ENCODE measurements at places on chromosomes 4 and X. TPM values are rescaled to one million over a fixed set of nuclear protein-coding genes. Genes with fewer than 3 reads are reported as not detected.

GRCh38 chr4:41197495-41197894, 16.8 kb downstream of the APBB2 start:
- DNase-seq, result no peak

DNA sequence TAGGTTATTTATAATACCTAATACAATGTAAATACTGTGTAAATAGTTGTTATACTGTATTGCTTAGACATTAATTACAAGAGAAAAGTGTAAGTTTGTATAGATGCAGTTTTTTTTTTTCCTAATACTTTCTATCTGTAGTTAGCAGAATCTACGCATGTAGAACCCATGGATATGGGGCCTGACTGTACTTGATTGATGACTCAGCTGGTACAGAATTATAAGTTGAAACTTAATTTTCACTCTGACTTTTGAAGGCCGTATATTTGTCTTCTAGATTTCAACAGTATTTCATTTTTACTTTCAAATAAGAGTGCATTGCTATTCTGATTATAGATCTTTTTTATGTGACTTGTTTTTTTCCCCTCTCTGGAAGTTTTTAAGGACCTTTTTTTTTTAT, 30.8 kb upstream of the NDUFC1 start:
- DNase-seq, result no peak

DNA sequence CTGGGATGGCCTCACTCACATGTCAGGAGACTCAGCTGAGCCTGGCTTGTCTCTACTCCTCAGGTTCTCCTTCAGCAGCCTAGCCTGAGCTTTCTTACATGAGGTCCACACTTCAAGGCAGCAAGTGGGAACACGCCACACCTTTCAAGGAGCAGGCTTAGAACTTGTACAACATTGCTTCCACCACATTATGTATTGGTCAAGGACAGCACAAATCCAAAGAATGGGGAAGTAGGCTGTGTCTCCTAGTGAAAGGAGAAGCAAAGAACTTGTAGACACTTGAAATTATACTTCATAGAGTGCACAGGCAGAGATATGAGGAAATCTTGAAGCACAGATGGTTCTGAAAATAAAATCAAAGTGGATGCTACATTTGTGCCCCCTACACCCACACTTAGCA, 120.9 kb upstream of the NOCT start:
- DNase-seq, result no peak

Gene SPANXD
- total RNA-seq, result 0.30 TPM

- DNase-seq, result no peak
Measured at GRCh38 chrX:10121787-10122186, 35.0 kb upstream of the CLCN4 start.

Gene GAGE1
- 40.0 TPM for total RNA-seq

- DNase-seq, result no peak
Measured at GRCh38 chr4:110474481-110474880, 1.5 kb upstream of the ENPEP start.

GRCh38 chrX:130696542-130696941, 206.5 kb downstream of the ENOX2 start:
- no peak for DNase-seq

- no peak for DNase-seq
Measured at GRCh38 chrX:9493936-9494335, 29.1 kb downstream of the TBL1X start.

Gene FRMPD3
- 0.08 TPM for total RNA-seq

- DNase-seq, result no peak
Measured at GRCh38 chrX:42739258-42739657, 38.7 kb downstream of the PPP1R2C start.

Gene PABPC5
- not detected for total RNA-seq

- DNase-seq, result no peak
Measured at GRCh38 chrX:9494771-9495170, 29.9 kb downstream of the TBL1X start.

DNA sequence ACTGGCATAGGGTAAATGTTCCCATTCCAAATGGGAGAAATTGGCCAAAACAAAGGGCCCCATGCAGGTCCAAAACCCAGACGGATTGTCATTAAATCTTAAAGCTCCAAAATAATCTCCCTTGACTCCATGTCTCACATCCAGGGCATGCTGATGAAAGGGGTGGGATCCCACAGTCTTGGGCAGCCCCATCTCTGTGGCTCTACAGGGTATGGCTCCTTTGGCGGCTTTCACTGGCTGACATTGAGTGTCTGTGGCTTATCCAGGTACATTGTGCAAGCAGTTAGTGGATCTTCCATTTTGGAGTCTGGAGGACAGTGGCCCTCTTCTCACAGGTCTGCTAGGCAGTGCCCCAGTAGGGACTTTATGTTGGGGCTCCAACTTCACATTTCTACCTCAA, 772.9 kb upstream of the INTU start:
- no peak for DNase-seq

Gene GAGE12J
- total RNA-seq, result not detected

GRCh38 chr4:85659610-85660218, 184.8 kb downstream of the ARHGAP24 start:
- no peak for DNase-seq

Gene KIT
- 0.21 TPM for total RNA-seq

DNA sequence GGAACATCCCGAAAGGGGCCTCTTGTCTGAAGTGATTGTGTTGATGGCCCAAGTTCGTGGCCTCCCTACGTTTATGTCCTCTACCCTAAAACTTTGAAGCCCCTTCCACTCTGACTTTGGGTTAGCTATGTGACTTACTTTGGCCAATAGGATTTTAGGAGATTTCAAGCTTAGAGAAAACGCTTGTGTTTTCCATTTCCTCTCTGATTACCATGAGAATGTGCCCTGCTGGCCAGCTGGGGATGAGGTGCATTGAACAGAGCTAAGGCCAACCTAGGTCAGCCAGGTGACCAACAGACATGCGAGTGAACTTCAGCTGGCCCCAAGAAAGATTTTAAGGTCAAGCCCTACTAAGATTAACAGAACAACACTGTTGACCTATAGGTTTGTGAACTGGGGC, 82.4 kb downstream of the SLC2A9 start:
- DNase-seq, result no peak

- no peak for DNase-seq
Measured at GRCh38 chr4:139986689-139987501, 167.1 kb downstream of the MAML3 start.

Gene FGFBP2
- not detected for total RNA-seq

DNA sequence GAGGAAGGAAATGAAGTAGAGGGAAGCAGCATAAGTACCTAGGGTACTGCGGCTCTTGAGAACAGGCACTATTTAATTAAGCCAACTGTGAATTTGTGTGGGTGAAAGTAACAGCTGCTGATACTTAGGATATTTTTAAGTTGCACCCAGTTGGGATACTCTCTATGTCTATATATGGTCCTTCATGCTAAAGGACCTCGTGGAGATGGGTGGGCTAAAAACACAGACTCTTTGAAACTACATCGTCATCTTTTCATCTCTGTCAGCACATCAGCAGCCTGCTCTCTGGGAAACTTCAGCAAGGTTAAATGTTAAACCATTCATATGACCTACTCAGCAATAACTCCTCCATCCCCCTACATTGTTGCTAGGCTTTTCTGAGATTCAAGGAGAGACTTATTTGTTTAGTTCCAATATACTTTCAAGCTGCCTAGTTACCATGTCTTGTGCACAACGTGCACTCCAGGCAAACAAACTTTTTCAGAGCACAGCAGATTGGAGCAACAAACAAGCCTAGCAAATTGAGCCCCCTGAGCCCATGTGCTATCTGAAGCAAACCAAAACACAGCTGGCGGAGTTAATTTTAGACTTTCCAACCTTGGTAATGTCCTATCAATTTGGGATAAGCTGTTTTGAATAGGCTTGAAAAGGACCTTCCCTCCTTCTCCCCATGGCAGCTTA, 6.2 kb upstream of the MOB1B start:
- DNase-seq, result no peak

DNA sequence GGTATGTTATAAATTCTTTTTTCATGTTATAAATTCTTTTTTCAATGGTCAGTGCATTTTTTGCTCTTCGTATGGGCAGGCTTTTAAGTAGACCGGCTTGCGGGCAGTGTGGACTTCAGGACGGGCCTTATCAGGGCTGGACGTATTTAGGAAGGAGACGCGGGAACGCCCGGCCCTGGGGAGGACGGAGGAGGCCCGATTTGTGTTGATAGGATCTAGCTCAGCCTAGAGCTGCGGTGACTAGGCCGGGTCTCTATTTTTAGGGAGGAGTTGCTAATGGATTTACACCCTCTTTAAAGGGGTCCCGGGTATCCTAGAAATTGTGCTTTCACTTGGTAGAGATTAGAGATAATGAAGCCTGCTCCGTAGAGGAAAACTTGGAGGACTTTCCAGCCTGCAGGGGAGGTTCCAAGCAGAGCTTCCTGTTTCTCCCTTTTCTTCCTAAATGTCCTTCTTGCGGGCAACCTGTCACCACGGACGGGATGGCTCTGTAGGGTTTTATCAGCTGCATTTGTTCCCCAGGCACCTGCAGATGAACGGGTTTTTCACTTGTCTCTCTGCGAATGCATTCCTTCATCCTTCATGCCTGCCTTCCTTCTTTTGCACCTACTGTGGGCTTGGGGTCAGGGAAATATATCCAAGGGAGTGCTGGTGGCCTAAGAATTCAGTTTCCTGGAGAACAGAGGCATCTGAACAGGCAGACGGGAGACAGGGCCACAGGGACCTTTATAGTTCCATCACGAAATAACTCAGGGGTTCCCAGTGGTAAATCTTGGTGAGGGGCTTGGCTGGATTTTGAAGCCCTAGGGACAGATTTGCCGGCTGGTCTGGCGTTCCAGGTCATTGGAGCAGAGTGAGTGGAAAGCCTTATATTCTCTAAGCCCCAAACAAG, 1.4 kb downstream of the CD99 start:
- DNase-seq, result peak; percentile 39

DNA sequence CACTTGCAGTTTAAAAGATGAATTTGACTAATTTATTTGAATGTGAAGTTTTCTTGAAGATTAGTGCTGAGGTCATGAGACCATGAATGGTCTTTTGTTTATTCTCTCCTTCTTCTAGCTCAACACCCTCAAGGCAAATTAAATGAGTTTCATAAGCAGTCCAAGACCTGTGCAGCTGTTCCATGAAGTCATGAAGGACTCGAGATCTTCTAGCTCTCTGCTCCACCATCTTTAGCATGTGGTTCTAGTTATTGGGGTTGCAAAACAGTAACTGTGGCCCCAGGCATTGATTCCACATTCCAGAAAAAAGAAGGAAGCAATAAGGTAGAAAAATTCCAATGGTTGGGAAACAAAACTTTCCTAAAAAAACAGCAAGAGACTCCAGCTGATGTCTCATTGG, 84.2 kb upstream of the HS3ST1 start:
- no peak for DNase-seq

- DNase-seq, result no peak
Measured at GRCh38 chr4:649751-650310, 24.2 kb downstream of the ATP5ME start.

DNA sequence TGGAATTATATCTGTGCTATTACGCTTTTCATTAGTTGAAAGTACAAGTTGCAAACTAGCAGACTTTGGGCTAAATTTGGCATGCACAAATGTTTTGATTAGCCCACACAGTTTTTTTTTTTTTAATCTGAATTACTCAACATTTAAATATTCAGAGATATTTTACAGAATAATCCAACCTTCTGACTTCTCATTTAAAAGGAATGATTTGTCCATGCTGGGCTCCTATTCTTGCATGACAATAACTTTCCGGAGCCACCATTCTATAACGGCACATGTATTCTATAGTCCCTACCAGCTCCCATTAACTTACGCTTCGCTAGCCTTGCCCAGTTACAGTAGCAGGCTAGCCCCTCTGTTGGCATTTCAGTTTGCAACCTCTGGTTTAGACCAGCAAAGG, 219.3 kb upstream of the FTHL17 start:
- no peak for DNase-seq
